Stimulated activated CD8-positive, alpha-beta memory T cell treated with anti-CD3 and anti-CD28 coated beads, Interleukin-2, amount 100 ng/mL, for 1 hour (primary cell): ENCODE measurements at places on chromosomes 6 and 20.

GRCh38 chr6:125094563-125094962 lies 59.0 kb upstream of the TPD52L1 start:
- no peak for DNase-seq

DNA sequence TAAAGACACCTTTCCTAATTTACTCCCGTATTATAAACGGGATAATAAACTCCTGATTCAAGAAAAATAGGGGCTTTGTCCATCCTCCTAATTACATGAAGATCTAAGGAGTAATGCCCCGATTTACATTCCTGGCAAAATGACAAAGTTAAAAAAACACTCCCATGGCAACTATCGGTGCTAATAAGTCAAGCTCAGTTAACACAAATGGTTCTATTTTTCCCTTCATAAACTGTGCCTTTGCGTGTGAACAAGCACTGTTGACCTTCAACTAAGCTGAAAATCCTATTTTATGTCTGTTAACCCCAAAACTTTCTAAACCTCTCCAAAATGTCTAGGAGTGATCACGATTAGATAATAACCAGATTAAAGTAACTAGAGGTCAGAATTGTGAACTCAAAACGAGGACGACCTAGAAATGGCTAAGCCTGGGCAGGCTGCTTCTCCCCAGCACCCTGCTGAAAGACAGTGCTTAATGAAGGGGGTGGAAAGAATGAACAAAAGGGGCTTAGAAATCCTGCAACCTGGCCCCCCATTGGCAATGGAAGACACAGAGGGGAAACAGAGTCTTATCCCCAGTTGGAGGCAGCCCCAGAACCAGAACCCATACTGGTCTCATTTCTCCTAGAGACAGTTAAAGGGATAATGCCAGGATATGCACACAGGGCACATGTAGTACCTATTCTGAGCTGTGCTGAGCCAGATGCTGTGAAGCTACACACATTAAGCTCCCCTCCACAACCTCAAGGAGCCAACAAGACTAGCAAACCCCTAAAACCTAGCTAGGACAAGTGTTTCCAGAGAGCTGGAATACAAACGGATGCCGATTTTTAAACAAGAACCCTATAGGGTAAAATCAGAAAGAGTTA lies 23.0 kb downstream of the SLC23A2 start:
- DNase-seq: no peak

DNA sequence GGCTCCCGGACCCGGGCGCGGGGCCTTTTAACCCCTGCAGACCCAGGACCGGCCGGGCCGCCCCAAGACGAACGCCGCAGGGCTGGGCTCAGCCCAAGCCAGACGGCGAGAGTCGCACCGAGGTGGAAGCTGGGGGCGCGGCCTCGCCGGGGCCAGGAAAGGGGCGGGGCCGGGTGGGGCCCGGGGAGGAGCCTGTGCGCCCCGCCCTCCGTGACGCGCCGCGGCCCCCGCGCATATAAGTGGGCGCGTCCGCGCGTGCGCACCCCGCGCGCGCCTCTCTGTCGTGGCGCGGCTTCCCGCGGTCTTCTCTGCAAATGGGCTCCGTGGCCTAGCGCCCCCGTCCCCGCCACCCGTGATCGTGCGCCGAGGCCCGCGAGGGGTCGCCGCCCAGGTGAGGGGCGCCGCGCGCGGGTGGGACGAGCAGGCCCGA lies at the start of gene PPDPF:
PPDPF (plus strand) TSS at position 262 of the 430 bp plus-strand sequence. CDS start 544 bp downstream, outside the sequence.
- peak; percentile 70 for DNase-seq

DNA sequence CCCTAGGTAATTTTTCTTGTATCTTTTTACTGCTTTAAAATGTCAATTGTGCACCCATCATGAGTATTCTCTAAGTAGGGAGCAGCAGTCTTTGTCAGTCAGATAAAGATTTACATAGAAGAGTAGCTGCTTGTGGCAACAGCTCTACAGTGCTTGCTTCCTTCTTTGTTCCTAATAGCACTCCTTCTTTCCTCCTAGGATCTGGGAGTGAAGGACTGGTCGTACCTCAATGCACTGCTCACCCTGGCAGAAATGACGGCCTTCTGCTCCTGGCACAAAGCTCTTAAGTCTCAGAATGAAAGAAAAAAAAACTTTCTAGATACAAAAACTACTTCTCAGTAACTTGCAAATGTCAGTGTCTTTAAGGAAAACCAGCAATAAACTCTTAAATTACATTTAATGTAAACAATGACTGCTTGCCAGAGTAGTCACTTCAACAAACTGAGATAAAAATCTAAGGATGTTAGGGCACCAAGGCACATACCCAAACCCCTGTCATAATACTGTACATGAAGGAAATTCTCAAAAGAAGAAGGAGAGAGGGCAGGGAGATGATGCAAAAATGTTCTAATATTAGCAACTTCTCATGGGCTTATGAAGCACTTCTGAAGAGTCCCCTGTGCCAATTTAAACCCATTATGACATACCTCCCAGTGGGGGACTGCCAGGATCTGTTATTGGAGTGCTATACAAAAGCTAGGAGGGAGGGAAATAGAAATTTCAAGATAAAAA lies 34.0 kb downstream of the NCOA6 start:
- no peak for DNase-seq

- no peak for DNase-seq
Measured at GRCh38 chr6:119630561-119631192, 281.1 kb upstream of the MAN1A1 start.

DNA sequence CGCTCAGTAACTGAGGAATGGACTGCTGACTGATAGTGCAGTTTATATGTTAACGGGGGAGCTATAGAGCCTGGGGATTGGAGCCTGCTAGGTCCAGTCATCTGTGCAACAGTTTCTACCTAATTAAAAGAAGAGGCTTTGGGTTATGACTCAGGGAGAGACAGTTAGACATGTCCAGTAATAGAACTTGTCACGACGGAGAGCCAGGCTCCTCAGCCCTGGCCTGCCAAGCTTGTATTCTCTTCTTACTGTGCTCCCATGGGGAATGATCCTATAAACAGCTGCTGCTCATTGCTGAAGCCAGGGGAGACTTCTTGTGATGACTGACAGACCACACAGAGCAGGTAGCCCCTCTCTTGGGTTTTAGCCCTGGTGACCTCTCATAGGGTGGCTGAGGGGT lies 69.3 kb downstream of the SYNJ2 start:
- DNase-seq: no peak

DNA sequence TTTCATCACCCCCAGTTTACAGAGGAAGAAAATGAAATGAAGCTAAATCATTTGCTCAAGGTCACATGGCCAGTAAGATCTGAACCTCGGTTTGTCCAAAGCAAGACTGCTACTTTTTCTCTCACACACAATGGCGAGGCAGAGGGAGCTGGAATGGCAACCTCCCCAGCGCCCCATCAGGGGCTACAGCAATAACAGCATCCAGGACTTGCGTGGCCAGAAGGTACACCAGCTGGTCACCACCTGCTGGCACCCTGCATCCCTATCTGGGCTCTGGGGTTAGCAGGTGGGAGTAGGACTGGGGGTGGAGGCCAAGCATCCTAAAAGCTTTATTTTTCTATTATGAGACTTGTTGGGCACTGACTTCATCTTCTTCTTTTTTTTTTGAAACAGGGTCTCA lies 41.3 kb downstream of the TTI1 start:
- DNase-seq: no peak

DNA sequence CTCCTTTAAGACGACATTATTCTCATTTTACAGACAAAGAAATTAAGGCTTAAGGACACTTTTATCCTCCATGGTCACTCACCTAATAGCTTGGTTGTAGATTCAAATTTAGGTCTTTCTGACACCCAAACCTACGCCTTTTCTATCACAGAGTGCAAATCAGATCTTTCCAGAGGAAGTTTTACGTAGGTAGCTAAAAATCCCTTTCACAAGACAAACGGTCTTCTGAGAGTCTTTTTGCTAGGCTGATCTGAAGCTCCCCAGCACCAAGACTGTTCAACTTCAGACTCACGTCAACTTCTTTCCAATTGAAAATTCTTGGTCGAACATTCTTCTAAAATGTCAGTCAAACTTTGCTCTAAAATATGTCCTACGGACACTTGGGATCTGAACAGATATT lies 46.5 kb downstream of the BLOC1S5 start:
- no peak for DNase-seq

- DNase-seq: no peak
Measured at GRCh38 chr6:95958686-95959085, 57.1 kb upstream of the FUT9 start.

DNA sequence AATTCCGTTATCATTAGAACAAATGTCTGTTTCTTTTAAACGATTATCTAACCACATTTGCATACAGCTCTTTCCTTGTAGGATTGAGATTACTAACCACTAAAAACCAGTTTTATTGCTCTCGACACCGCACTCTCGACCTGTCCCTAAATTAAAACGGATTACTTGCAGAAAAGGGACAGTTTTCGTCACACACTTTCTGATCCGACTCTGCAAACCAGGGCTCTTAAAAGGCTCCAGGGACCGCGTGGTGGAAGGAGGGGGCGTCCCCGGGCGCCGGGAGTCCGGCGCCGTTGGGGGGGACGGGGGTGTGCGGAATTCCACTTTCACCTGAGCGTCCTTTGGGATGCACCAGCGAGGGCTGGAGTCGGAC lies 731 bp downstream of the MAK start:
- no peak for DNase-seq
